ENCODE measurements at places on chromosomes 6 and 20.

- DNase-seq, result no peak
Measured at GRCh38 chr6:74964871-74965441, 240.9 kb downstream of the COL12A1 start.

- no peak for DNase-seq
Measured at GRCh38 chr6:110474500-110474899, 1.9 kb downstream of the SLC22A16 start.

DNA sequence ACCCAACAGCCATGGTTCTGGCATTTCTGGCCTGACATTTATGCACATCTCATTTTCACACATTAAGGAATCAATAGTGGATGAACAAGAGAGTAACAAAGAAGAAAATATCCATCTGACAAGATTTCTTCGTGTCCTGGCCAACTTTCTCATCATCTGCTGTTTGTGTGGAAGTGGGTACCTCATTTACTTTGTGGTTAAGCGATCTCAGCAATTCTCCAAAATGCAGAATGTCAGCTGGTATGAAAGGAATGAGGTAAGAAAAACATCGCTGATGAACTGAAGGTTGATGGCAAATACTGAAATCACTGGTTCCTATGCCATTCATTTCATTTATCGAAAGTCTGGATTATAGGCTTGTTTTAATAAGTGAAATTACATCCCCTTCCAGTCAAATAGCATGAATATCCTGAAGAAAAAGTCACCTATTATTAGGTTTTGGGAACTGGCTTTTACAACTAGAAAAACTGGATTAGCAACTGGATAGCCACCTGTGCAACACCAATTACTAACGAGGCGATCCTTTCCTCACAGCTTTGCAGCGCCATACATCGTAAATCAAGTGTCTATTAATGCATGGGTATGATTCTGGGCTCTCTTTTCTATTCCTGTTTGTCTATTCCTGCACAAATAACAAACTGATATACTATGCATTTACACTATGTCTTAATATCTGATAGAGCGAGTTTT, 50.2 kb upstream of the NOP56 start:
- peak; percentile 39 for DNase-seq

- no peak for DNase-seq
Measured at GRCh38 chr20:53937339-53937741, 133.1 kb downstream of the BCAS1 start.

DNA sequence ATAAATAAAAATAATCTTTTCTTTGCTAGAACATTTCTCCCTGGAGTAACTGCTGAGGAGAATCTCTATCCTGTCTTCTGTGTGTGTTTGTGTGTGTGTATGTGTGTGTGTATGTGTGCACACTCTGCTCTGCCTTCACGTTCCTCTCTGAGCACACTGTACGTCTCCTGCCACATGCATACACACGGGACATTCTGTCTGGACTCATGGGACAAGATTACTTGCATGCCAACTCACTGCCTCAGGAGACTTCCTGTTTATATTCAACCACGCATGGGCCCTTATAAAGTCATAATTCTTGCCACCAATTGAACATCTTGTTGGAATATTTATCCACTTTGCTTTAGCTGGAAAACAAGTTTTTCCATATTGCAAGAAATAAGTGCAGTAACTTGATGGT, 930.6 kb downstream of the KIF16B start:
- DNase-seq, result no peak

DNA sequence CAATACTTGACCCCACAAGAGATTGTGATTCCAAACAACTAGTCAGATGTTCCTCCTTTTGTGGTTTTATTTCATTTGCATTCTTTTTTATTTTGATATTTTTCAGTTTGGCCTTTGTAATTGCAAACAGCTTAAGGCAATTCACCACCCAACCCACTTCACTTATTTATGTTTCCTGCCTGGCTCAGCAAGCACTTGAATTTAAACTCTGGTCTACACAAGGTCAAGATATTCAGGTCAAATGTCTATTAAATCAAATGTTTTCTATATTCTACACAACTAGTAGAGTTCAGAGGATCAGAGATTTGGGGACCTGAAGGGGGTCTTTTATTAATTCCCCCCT, 100.1 kb downstream of the SGK1 start:
- DNase-seq, result no peak

GRCh38 chr20:62236766-62237513, 1.4 kb upstream of the OSBPL2 start:
- DNase-seq, result peak; percentile 19

GRCh38 chr20:9082741-9083140, 13.9 kb downstream of the PLCB4 start:
- no peak for DNase-seq

DNA sequence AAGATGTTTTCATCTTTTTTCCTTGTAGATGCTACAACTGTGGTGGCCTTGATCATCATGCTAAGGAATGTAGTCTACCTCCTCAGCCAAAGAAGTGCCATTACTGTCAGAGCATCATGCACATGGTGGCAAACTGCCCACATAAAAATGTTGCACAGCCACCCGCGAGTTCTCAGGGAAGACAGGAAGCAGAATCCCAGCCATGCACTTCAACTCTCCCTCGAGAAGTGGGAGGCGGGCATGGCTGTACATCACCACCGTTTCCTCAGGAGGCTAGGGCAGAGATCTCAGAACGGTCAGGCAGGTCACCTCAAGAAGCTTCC, 101.5 kb downstream of the POPDC3 start:
- no peak for DNase-seq

DNA sequence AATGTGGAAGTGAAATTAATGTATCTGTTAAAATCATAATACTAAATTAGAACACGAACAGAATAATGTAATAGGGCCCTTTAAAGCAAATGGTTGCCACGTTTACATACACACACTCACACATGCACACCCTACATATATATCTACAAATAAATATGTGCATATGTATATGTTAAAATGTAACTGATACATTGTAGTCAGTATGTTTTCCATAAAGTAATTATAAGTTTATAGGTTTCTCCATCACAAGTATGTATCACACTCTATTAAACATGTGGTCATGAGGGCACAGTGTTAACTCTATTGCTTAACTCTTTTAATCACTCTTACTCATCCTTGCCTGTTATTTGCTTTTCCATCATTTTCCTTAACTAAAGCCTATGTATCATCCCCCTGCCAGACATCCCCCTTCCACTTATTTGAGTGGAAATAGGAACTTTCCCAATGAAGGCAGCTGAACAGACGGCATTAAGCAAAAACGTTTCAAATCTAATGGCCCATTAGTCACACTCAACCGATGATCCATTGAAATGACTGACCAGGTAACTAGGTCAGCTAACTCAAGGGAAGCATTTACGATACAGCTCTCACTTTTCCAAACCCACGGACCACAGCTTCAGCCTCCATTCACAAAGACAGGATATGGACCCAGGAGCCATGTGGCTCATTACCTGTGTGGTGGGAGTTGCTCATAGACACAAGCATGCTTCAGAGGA, 89.3 kb downstream of the HAO1 start:
- DNase-seq, result no peak

- no peak for DNase-seq
Measured at GRCh38 chr20:59205044-59205443, 41.4 kb downstream of the ZNF831 start.

GRCh38 chr6:42338744-42339222, 112.9 kb downstream of the TRERF1 start:
- peak; percentile 96 for DNase-seq

DNA sequence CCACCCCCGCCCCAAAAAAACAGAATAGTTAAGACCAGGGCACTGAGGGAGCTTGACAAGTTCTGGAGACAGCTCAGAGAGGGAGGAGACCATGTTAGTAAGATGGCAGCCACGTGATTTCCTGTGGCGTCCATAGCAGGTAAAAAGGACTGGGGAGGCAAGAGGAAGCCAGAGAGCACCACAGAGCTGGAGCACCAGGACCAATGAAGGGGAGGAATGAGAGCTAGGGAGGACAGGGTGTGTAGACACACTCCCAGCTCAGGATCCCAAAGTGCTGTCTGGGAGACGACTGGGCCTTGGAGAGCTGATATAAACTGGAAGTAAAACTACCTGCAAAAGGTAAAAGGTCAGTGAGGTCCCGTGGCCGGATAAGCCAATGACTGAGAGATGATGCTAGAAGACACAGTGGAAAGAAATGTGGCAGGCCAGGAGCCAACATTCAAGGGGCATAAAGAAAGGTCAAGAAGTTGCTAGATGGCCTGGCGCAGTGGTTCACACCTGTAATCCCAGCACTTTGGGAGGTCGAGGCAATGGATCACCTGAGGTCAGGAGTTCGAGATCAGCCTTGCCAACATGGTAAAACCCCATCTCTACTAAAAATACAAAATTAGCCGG, 39.0 kb downstream of the SLC23A2 start:
- DNase-seq, result no peak

GRCh38 chr20:48668451-48668946, 159.3 kb downstream of the PREX1 start:
- peak; percentile 61 for DNase-seq

- no peak for DNase-seq
Measured at GRCh38 chr6:36050947-36051710, 23.5 kb downstream of the MAPK14 start.

- DNase-seq, result peak; percentile 73
Measured at GRCh38 chr6:56802584-56802983, 152.3 kb upstream of the BEND6 start.

DNA sequence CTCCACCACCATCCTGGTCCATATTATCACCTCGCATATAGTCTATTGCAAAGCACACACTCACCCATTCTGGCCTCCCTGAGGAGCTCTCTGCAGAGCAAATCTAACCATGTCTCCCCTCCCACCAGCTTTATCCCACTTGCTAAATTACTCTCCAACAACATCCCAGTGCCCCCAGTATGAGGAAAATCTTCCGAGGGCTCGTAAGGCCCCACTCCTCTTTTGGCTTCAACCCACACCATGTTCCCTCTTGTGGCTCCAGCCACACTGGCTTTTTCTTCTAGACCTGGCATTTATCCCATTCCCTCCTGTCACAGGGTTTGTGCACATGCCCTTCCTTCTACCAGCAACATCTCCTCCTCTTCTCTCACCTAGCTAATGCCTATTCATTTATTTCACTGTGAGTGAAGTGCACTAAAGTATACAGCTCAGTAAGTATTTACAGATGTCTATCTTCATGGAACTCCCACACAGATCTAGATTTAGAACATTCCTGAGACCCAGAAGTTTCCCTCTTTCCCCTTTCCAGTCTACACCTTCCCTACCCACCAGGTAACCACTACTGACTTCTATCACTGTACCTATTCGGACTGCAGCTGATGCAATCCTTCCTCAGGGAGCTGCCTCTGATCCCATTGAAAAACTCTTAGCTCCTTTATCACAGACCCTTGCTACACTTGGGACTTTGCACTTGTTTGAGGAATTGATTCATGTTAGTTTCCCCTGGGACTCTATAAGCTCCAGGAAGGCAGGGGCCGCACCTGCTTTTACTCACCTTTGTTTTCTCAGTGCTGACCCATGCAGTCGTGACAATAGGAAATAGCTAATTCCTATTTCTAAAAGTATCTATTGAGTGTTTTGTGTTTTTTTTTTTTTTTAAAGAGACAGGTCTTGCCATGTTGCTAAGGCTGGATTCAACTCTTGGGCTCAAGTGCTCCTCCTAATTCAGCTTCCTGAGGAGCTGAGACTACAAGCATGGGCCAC, 15.5 kb downstream of the MRPL14 start:
- DNase-seq, result no peak

GRCh38 chr20:25214819-25215218, 19.3 kb downstream of the ENTPD6 start:
- DNase-seq, result no peak

GRCh38 chr6:93376026-93376540, 43.3 kb downstream of the EPHA7 start:
- no peak for DNase-seq

DNA sequence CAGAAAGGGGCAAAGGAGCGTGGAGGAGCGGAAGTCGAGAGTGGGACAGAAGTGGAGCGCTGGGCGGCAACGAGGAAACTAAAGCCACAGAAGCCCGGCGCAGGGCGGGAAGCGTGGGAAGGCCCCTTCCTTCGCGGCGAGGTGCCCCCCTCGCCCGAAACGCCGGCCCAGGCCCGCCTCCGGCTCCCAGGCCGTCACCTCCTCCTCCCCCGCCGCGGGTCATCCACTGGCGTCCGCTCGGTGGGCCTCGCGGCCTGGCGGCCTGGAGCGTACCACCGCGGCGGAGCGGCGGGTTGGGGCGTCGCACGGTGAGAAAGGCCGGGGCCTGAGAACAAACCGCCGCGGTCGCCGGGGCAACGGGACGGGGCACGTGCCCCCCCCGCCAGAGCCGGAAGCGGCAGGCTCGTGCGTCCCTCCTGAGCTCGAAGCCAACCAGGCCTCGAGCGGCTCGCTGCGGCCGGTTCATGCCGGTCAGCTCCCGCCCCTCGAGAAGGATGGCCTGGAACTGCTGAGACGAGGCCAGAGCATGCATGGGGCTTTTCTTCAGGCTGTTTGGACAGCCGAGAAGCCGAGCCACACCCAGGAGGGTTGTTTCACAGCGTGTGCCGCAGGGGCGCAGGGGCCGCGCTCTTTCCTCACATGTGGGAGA, at the start of gene TCP11:
Gene TCP11 (minus strand): TSS at position 333 of the 649 bp plus-strand sequence. CDS start 469 bp downstream, outside the sequence.
- no peak for DNase-seq

DNA sequence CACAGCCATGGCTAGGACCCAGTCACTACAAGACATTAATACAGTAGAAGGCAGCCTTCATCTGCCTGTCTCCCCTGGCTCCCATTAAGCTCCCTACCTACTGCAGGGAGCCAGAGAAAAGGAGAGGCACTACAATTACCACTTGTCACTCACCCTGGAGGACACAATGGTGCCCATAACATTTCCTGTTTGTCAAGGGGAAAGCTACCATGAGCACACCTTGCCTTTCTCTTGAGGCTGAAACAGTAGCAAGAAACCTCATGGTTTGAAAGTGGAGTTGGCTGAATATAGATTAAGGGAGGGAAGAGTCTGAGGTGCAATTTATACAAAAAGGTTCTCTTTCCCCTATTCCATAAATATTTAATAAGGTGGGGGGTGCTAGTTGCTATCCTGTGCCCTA, 27.9 kb downstream of the STK38 start:
- DNase-seq, result no peak

DNA sequence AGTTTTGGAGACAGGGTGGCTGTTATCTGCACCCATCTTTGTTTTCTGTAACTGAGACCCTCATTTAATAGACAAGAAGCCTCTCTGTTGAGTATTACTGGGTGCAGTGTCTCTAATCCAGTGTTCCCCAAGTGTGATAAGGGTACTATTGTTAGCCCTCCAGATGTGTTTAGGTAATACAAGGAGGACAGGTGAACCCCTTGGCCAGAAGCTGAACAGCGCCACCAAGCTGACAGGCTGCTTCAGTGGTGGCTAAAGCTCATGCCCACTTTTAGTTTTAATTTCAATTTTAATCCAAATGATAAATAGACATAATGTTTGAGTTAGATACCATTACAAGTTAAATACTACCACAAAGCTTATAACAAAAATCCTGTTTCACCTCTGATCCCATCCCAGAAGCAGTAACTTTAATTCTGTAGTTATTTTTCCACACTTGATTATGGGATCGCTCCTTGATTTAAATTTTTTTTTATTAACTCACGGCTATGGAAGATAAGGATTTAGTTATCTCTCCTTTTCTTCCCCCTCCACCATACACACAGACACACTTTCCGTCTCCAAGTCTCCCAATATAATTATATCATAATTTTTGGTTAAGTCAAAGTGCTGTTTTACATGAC, 8.4 kb upstream of the STK35 start:
- DNase-seq, result no peak

- DNase-seq, result peak; percentile 70
Measured at GRCh38 chr6:73610444-73611275, 43.1 kb downstream of the SLC17A5 start.

- no peak for DNase-seq
Measured at GRCh38 chr6:98039443-98039842, 756.4 kb upstream of the MMS22L start.
